ENCODE measurements at places on chromosomes 1 and 21. TPM values are rescaled to one million over a fixed set of nuclear protein-coding genes. Genes with fewer than 3 reads are reported as not detected.

ZYG11A gene
- total RNA-seq: not detected

PROX1 gene
- total RNA-seq: 14.1 TPM

OR2L13 gene
- not detected for total RNA-seq

SOAT1 gene
- total RNA-seq: 116 TPM

DNA sequence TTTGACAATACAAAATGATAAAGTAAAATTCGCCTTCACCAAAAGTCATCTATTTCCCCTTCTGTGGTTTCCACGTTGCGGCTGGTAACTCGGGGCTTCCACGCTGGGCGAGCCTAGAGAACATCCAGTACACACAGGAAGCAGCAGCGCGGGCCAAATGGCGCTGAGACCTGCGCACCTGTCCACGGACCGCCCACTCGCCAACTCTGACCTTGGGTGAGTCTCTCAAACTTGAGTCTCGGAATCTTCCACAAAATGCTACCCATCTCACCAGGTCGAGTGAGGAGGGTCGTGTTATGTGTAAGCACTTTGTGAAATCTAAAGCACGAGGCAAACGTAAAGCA lies 820 bp upstream of the TTF2 start:
- no peaks in the 10 kb centered on the region for H3K36me3 ChIP-seq
- H3K27ac ChIP-seq: peak overlapping the region; percentile 75
- peak; percentile 75 for DNase-seq
- H3K4me1 ChIP-seq: peaks cover 4% of the 10 kb centered on the region

GRCh38 chr21:28522014-28522799 lies 470.5 kb downstream of the LTN1 start:
- H3K36me3 ChIP-seq: no peaks in the 10 kb centered on the region
- H3K27me3 ChIP-seq: no peaks in the 10 kb centered on the region
- H3K4me1 ChIP-seq: no peaks in the 10 kb centered on the region
- H3K27ac ChIP-seq: no peak overlapping the region
- DNase-seq: no peak

GRCh38 chr1:54172614-54173599 lies 20.1 kb upstream of the CDCP2 start:
- no peak for DNase-seq
- no peak overlapping the region for H3K4me3 ChIP-seq
- no peaks in the 10 kb centered on the region for H3K27me3 ChIP-seq
- H3K27ac ChIP-seq: peak overlapping the region; percentile 42
- H3K36me3 ChIP-seq: no peaks in the 10 kb centered on the region

DNA sequence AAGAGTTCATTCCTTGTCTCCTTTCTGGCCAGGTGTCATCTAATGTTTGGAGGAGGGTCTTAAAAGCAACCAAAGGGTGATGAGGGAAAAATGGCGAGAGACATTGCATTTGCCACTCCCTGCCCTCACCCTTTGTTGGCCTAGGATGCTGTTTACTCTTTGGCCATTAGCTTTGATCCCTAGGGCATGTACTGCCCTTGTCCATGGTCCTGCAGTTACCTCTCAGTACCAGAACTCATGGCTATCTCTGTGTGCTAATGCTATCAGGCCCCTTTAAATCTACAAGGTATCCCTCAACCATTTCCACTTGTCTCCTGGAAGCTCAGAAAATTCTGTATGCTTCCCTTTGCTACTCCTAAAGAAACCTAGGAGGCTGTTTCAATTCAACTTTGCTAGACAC lies 424.8 kb upstream of the PLXNA2 start:
- no peaks in the 10 kb centered on the region for H3K27me3 ChIP-seq
- no peaks in the 10 kb centered on the region for H3K4me1 ChIP-seq
- H3K4me3 ChIP-seq: no peak overlapping the region
- H3K36me3 ChIP-seq: no peaks in the 10 kb centered on the region
- no peak for DNase-seq

DNA sequence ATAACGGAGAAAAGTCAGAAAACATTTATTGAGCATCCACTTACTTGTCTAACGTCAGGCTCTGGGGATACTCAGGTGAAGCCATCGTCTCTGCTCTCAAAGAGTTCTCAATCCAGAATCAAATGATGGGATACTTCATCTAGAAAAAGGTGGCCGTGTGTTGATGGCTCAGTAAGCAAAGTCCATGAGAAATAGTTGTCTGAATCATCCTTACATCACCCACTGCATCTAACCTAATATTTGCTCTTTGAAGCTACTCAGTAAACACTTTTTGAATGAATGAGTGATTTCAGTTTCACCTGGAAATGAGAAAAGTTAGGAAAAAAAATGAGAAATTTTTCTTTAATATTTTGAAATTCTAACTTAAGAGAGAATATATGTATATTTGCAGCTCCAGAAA lies 155.3 kb upstream of the PKN2 start:
- H3K4me1 ChIP-seq: no peaks in the 10 kb centered on the region
- H3K4me3 ChIP-seq: no peak overlapping the region
- no peaks in the 10 kb centered on the region for H3K27me3 ChIP-seq
- no peak for DNase-seq
- no peak overlapping the region for H3K27ac ChIP-seq
- no peaks in the 10 kb centered on the region for H3K36me3 ChIP-seq
